CD4-positive, alpha-beta T cell treated with Interleukin-6 at 100 ng/mL for 8 hours (primary cell): ENCODE measurements at places on chromosomes 1 and 21.

DNA sequence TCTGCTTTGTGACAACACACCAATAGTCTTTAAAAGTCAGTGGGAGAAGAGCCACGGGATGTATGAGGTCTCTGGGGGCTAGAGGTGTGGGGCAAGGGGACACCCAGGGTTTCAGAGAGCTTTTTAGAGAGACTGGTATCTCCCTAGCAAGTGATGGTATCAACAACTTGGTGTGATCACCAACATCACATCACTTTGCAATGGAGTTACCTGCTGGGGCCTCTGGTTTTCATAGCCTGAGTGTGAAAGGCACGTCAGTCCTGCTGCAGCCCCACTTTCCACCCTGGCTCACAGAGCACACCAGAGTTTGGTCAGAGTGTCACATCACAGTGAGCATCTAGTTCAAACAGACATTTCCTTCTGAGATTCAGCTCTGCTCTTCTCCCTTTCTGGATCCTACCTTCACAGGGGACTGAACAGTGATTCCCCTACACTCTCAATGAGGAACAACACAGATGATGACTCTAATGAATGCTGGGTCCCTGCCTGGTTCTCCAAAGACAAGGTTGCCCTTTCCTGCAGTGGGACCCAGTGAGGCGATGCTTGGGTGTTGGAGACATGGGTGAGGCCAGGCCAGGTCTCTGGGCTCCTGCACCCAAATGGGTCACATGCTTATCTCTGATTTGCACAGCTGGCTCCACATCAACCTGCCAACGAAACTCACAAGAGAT, 2.0 kb upstream of the MAN1C1 start:
- no peak for DNase-seq

- DNase-seq, result no peak
These were observed 10.7 kb downstream of the C1orf146 start for GRCh38 chr1:92228401-92228800.

- DNase-seq, result no peak
These were observed 3.7 kb downstream of the RGS18 start for GRCh38 chr1:192161976-192162375.

GRCh38 chr1:225760531-225760930, 17.1 kb upstream of the SRP9 start:
- DNase-seq, result no peak

DNA sequence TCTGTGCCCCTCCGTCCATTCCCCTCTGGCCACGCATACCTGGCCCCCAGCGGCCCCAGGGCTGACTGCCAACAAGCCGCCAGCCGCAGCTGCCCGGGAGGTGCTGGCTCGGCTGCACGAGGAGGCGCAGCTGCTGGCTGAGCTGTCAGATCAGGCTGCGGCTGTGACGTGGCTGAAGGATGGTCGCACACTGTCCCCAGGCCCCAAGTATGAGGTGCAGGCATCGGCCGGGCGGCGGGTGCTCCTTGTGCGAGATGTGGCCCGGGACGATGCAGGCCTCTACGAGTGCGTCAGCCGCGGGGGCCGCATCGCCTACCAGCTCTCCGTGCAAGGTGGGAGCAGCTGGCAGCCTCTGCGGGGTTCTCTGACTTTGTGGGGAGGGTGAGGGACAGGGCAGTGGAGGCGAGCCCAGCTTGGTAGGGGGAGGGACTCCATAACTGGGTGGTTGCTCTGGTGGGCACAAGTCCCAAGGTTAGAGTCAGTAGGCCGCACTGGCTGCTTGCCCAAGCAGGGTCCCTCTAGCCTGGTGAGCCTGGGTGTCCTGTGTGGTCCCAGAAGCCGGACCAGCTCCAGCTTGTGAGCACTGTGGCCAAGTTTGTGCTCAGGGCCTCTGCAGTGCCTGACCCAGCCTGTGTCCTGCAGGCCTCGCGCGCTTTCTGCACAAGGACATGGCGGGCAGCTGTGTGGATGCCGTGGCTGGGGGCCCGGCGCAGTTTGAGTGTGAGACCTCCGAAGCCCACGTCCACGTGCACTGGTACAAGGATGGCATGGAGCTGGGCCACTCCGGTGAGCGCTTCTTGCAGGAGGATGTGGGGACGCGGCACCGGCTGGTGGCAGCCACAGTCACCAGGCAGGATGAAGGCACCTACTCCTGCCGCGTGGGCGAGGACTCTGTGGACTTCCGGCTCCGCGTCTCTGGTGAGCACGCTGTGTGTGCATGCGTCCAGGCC, 8.8 kb downstream of the OBSCN start:
- no peak for DNase-seq

DNA sequence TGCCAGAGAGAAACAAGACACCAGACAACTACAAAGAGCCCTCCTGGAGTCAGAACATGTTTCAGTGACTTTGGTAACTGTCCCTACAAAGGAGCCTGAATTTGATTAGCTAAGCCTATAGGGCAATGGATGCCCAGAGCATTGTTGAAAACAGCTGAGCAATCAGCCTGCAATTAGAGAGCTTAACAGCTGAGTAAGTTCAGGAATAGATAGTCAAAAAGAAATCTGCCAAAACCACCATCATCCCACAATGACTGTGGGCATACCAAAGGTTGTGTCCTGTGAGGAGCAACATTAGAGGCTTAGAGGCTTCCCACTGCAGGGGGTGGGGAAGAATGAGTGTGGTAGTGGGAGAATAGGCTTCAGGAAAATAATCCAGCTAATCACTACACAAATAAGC, 32.1 kb downstream of the SH3BP5L start:
- DNase-seq, result no peak

GRCh38 chr21:29256126-29256910, 42.4 kb upstream of the BACH1 start:
- DNase-seq, result no peak

DNA sequence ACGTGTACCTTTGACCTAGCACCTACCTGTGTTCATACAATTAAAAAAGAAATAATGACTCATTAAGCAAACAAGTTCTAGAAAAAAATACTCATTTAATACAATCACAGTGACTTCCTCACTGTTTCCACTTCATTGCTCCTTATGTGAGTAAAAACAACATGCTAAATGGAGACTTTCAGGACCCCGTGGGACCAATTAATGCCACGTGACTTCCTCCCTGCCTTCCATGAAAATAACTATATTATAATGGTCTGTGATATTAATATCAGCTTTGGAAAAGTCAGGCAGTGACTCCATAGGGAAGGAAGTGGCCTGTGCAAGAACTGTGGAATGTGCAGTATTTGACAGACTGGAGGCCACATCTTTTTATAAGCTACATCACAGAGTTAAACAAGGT, 337.8 kb downstream of the HLX start:
- no peak for DNase-seq

GRCh38 chr1:221310180-221310579, 430.9 kb downstream of the HLX start:
- no peak for DNase-seq

DNA sequence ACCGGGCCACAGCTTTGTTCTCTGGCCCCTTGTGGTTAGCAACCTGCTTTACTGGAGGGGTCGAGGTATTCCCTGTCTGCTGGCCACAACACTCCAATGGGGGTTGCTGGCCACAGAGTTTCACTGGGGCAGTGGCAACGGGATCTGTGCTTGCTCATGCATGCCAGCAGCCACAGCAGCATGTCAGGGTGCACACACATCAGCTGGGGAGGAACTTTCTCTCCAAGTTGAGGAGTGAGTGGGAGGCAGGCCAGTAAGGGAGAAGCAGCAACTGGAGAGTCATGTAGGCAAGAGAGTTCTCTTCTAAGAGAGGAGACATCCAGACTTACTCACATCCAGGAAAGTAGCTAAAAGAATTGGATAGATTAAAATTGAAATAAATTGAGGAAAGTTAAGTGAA, 38.0 kb downstream of the SAMD13 start:
- DNase-seq, result no peak

- DNase-seq, result no peak
These were observed 26.1 kb downstream of the SLC19A1 start for GRCh38 chr21:45516071-45516670.

GRCh38 chr1:96481409-96481808, 240.2 kb upstream of the PTBP2 start:
- no peak for DNase-seq
